ENCODE measurements at places on chromosomes 7 and 10.

- no peak for DNase-seq
Measured at GRCh38 chr10:96794836-96795733, 37.0 kb upstream of the LCOR start.

DNA sequence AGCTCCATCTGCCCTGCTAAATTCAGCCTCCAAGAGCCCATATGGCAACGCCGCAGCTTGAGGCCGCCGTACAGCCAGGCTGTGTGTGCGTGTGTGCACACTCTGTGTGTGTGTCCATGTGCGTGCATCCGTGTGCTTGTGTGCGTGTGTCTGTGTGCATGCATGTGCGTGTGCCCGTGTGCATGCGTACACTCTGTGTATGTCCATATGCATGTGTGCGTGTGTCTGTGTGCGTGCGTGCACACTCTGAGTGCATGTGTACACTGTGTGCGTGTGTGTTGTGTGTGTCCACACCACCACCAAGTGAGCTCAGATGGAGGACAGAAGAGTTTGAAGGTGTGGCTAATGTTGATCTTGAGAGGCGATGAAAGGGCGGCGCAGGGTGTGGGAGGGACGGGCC, 30.0 kb downstream of the SMKR1 start:
- DNase-seq = no peak

GRCh38 chr10:31288001-31288400, 31.0 kb upstream of the ZEB1 start:
- DNase-seq = no peak

- DNase-seq = no peak
Measured at GRCh38 chr10:108561649-108562048, 1361.7 kb downstream of the XPNPEP1 start.

GRCh38 chr7:1101563-1102431, 13.9 kb downstream of the GPER1 start:
- DNase-seq = no peak

- peak; percentile 91 for DNase-seq
Measured at GRCh38 chr7:138755331-138755747, 42.5 kb upstream of the TMEM213 start.

- no peak for DNase-seq
Measured at GRCh38 chr7:101814991-101815825, 2.2 kb upstream of the CUX1 start.

DNA sequence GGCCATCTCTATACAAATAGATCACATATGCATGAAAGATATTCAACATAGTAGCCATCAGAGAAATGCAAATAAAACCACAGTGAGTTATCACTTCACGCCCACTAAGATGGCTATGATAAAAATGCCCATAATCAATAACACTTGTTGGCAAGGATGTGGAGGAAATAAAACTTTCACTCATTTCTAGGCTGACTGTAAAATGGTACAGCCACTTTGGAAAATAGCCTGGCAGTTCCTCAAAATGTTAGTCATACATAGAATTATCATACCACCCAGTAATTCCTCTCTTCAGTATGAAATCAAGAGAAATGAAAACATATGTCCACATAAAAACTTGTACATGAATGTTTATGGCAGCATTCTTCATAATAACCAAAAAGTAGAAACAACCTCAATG, 324.9 kb downstream of the LRRTM3 start:
- DNase-seq = no peak

DNA sequence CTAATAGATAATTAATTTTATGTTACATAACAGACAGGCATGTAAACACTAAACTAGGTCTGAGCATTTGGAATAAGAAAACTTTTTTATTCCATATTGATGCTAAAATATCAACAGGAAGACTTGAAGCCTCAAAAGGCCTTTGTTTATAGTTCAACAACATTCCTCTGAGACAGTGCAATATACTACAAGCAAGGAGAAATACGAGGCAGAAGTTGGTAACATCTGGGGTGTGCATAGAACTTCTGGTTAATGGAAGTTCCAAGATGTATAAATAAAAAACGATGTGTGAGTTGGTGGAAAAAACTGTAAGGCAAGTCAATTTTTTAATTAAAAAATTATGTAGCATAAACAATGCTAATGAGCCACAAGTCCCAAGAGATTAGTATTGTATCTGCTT, 139.6 kb downstream of the SKAP2 start:
- DNase-seq = no peak

GRCh38 chr10:84903320-84903719, 574.9 kb downstream of the CCSER2 start:
- no peak for DNase-seq

DNA sequence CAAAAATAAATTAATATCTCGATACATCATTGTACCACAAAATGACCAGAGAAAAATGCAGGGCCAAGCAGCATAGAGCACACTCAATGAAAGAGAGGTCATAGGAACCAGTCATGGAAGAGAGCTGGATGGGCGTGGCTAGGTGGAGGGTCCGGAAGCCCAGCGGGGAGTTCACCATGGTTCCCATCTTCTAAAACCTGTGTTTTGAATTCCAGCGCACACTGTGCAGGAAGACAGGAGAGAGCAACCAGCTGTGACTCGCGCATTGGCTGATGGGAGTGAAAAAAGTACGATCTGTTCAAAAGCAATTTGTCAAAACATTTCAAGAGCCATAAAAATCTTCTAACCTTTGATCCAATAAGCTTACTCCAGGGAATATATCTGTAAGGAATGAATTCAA, 125.2 kb upstream of the NANOS1 start:
- no peak for DNase-seq

DNA sequence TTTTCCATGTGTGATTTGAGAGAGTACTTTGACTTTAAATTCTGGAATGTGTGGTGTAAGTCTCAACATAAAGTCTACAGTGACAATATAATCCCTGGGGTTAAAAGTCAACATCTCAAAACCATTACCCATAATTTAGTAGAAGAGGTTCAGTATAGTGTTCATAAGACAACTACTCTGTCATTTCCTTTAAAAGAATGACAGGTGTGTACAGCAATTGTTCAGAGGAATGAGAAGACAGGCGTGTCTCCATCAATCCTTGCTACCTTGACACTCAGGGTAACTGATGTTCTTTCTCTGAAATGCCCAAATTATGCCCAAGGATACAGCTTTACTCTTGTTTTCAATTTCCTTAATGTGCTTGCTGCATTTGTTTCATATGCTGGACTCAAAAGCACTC, 256.4 kb downstream of the DYNC1I1 start:
- no peak for DNase-seq

DNA sequence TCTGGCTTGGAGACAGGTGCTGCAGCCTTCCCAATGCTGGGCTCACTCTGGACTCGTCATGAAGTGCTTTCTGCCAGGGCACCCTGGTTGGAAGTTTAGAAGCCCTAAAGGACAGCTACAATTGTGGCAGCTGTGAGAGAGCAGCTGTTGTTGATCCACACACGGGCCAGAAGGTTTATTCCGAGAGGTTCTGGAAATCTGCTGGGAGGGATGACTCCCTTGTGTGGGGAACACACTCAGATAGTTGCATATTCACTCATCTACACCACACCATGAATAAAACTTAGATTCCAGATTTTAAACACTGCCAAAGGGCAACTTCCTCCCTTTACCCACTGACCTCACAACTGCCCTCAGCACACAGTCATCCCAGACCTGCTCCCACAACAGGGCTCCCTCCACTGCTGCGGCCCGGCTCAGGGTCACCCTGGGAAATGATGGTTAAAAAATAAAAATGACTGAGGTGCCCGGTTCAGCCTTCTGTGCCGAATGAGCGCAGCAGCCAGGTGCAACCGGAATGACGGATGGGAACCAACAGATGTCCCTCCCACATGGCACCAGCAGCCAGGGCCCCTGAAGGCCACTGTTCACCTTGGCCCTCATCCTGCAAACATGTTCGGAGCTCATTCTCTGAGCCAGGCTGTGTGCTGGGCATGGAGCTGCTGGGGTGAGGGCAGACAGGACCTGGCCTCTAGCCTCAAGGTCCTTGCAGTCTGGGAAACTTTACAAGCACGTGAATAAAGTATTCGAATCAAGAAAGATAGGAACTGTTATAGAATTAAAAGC, 40.2 kb downstream of the ASB13 start:
- no peak for DNase-seq

DNA sequence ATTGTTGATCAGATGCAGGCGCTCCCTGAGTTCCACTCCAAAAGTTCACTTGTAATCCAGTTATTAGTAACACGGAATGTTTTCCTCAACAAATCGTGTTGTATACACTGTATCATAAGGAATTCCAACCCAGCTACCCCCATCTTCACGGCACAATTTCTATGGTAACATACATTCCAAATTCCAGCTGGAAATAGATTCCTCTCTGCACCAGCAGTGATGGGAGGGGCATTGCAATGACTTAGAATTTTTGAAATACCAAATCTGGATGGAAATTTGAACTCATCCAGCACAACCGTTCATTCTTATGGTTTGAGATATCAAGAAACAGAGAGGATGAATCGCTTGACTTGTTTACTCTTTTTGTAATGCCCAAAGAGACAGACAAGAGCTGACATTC, 38.9 kb upstream of the RHEB start:
- no peak for DNase-seq

- no peak for DNase-seq
Measured at GRCh38 chr7:12220389-12221046, 9.4 kb downstream of the TMEM106B start.

GRCh38 chr7:50450590-50451032, 461 bp upstream of the FIGNL1 start:
- DNase-seq = no peak

DNA sequence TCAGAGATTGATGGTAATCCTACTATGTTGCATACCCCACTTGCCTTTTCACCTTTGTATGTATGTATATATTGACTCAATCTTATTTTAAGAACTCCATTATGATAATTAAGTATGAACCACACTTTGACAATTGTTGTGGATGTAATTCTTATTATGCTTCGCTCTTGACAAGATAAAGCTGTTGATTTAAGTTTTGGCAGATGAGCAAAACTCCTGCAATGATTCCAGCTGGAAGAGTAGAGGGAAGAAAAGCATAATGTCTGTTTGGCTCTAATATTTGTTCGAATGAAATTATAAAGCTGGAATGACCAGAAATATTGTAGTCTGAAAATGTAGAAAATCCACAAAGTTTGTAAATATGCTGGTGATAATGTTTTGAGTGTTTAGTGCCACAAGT, 83.8 kb upstream of the AKR1E2 start:
- no peak for DNase-seq

DNA sequence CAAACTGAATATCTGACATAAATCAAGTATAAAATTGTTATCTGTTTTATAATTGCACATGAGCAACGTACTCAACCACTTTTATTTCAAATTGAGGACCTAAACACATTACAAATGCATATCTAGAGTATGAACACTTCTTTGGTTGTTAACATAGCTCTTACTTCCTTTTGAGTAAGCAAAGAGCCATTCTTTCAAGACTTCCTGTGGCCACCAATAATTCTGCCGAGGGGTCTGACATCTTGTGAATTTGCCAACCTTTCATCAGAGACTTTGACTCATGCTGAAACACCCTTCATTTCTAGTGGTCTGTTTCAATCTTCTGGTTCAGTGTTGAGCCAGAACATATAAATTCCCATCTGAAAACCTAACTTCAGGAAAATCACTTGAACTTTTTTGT, 59.4 kb downstream of the CDK14 start:
- peak; percentile 73 for DNase-seq

- no peak for DNase-seq
Measured at GRCh38 chr10:43284341-43284910, 17.6 kb upstream of the RASGEF1A start.

- no peak for DNase-seq
Measured at GRCh38 chr10:80165173-80165572, 32.6 kb downstream of the PLAC9 start.

GRCh38 chr10:120342115-120342714, 114.8 kb upstream of the PLPP4 start:
- no peak for DNase-seq

- DNase-seq = no peak
Measured at GRCh38 chr10:96133135-96133534, 3.0 kb downstream of the ZNF518A start.

DNA sequence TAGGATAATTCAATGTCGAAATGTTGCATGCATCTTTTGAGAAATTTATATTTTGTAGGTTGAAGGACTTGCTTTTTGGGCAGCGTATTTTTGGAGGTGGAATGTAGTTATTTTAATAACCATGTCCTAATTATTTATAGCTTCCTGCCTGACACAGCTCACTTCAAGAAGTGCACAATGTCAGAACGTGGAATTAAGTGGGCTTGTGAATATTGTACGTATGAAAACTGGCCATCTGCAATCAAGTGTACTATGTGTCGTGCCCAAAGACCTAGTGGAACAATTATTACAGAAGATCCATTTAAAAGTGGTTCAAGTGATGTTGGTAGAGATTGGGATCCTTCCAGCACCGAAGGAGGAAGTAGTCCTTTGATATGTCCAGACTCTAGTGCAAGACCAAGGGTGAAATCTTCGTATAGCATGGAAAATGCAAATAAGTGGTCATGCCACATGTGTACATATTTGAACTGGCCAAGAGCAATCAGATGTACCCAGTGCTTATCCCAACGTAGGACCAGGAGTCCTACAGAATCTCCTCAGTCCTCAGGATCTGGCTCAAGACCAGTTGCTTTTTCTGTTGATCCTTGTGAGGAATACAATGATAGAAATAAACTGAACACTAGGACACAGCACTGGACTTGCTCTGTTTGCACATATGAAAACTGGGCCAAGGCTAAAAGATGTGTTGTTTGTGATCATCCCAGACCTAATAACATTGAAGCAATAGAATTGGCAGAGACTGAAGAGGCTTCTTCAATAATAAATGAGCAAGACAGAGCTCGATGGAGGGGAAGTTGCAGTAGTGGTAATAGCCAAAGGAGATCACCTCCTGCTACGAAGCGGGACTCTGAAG, 620 bp downstream of the ZRANB1 start:
- no peak for DNase-seq

GRCh38 chr10:124562425-124563060, 100.9 kb downstream of the LHPP start:
- DNase-seq = no peak

DNA sequence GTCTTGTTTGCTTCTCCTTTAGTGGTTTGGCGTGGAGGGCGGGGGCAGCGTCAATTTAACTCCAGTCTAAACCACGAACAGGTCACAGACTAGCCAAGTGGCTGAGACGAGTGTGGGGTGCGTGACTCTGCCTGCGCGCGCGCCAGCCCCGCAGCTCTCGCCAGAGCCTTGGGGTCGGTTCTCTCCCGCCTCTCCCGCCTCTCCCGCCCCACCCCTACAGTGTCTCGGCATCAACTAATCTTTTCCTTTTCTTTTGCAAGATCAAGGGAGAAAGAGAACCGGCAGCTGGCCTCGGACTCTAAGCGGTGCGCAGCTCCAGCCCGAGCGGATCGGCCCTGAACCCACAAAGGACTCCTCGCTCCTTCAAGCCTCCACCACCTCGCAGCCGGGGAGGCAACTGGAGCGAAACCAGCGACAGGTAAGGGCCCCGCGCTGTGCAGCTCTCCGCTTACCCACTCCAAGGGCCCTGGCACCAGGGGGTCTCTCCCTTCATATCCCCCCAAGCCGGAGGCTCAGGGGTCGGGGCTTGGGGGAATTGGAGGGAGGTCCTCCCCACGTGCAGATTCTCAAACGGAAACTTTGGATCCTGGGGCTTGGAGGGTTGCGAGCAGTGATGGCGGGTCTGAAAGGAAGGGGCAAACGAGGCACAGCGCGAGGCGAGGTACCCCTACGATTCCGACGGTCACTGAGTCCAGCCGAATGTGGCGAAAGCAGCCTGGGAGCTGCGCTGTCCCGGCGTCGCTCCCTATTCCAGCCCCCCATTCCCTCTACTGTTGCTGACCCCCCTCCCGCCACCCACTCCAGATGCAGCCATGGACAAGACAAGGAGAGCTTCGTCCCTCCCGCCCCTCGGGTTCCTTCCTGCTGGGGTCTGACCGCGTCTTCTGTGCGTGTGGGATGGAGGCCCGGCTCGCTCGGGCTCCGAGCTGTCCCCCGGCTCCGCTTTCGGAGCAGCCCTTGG, 829 bp downstream of the CHRM2 start:
- no peak for DNase-seq
